ENCODE measurements at places on chromosomes 4 and X. TPM values are rescaled to one million over a fixed set of nuclear protein-coding genes. Genes with fewer than 3 reads are reported as not detected.

GRCh38 chrX:17495052-17495451 lies 120.1 kb downstream of the NHS start:
- no peaks in the 10 kb centered on the region for H3K27me3 ChIP-seq
- H3K36me3 ChIP-seq = no peaks in the 10 kb centered on the region
- no peak for DNase-seq
- no peaks in the 10 kb centered on the region for H3K4me1 ChIP-seq
- no peak overlapping the region for H3K4me3 ChIP-seq
- no peak overlapping the region for H3K27ac ChIP-seq

- no peak overlapping the region for H3K27ac ChIP-seq
- H3K4me3 ChIP-seq = no peak overlapping the region
- H3K4me1 ChIP-seq = no peaks in the 10 kb centered on the region
- DNase-seq = no peak
These were observed 108.7 kb downstream of the ANAPC10 start for GRCh38 chr4:144989306-144989705.

GRCh38 chrX:40310447-40310846 lies 212.7 kb upstream of the BCOR start:
- H3K27ac ChIP-seq = no peak overlapping the region
- no peak overlapping the region for H3K4me3 ChIP-seq
- H3K27me3 ChIP-seq = no peaks in the 10 kb centered on the region

ARHGEF6 gene
- total RNA-seq = 41.3 TPM

DNA sequence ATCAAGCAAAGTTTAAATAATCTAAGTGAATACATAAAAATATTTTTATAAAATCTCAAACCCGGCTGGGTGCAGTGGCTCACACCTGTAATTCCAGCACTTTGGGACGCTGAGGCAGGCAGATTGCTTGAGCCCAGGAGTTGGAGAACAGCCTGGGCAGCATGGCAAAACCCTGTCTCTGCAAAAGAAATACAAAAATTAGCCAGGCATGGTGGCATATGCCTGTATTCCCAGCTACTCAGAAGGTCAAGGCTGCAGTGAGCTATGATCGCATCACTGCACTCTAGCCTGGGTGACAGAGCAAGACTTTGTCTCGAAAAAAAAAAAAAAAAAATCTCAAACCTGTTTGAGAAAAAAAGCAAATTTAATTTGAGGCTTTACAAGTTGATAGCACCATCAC lies 96.9 kb upstream of the GPR34 start:
- DNase-seq = no peak
- no peaks in the 10 kb centered on the region for H3K36me3 ChIP-seq
- H3K27ac ChIP-seq = no peak overlapping the region
- no peak overlapping the region for H3K4me3 ChIP-seq
- no peaks in the 10 kb centered on the region for H3K4me1 ChIP-seq

DNA sequence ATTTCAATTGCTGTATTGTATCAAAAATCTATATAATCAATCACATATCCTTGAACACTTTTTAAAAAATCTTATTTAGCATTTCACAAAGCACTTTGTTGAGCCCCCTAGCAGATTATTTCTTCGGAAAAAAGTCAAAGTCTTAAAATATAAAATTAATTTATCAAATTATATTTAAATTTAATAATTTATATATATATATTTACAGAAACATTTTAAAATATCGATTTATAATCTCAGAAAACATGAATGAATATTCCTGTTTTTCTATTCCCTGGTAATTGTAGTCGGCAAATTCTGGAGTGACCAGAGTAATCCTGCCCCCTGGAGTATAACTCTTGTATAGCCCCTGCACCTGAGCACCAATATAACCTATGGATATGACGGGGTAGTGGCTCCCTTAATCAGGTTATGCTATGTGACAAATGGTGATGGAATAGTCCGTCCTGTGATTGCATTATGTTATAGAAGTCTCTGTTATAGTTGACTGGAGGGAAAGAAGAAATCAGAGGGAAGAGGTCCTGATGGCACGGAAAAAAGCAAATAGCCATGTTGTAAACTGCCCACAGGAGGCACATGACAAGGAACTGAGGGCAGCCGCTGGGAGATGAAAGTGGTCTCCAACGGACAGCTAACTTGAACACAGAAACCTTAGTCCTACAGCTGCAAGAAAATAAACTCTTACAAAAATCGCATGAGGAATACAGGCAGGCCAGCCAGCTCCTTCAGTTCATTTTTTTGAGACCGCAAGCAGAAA lies 1092.3 kb downstream of the ARAP2 start:
- H3K4me3 ChIP-seq = no peak overlapping the region
- no peaks in the 10 kb centered on the region for H3K36me3 ChIP-seq
- DNase-seq = no peak
- H3K4me1 ChIP-seq = no peaks in the 10 kb centered on the region
- H3K27me3 ChIP-seq = no peaks in the 10 kb centered on the region

DNA sequence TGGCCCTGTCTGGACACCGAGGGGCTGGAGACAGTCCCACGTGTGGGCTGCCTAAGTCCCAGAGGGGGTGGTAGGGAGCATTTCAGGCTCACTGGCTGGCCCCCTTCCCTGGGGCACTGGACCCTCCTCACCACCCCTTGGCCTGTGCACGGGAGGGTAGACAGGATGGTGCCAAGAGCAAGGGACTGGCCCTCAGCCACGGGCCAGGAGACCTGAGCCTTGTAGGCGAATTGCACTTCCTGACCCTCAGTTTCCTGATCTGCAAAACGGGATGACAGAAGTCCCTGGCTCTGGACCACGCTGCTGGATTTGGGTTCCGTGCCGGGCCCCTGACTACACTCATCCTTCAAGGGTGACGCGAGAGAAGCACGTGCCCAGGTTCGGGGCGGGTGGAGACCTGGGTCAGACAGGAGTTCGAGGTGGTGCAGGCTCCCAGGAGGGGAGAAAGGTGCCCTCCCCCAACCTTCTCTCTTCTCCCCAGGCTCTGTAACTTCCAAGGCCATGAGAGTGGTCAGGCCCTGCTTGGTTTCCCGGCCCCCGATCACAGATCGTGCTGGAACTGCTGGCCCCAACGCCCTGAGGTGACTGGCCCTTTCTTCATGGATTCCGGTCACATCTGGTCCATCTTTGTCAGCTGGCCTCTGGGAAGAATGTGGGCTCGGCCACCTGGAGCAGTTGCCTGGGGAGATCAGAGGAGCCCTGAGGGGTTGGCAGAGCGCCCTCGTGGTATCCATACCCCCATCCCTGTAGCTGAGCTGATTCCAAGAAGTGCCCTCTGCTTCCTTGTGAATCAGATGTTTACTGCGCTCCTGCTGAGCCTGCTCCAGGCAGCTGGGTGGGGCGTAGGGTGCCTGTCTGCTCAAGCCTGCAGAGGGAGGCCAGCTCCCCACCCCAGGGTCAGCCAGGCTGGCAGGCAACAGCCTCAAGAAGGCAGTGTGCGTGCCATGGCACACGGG lies 3.3 kb downstream of the SH3BP2 start:
- H3K36me3 ChIP-seq = no peaks in the 10 kb centered on the region
- peaks cover 97% of the 10 kb centered on the region for H3K4me1 ChIP-seq
- DNase-seq = no peak

STATH gene
- total RNA-seq = not detected

KIT gene
- total RNA-seq = 1.5 TPM

DNA sequence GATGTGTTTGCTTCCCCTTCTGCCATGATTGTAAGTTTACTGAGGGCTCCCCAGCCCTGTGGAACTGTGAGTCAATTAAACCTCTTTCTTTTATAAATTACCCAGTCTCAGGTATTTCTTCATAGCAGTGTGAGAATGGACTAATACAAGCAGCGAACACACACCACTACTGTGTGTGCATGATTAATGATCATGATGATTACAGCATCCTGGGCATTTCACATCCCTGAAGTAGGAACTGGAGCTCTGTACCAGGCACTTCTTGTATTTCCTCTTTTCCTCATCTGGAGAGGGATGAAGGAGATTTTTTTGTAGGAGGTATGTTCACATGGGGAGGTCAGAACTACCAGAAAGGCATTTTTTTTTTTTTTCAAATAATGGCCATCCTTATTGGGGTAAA lies 60.8 kb downstream of the PPM1K start:
- H3K4me1 ChIP-seq = no peaks in the 10 kb centered on the region
- no peak for DNase-seq
- H3K27me3 ChIP-seq = no peaks in the 10 kb centered on the region
- no peaks in the 10 kb centered on the region for H3K36me3 ChIP-seq

CENPVL2 gene
- total RNA-seq = not detected

DNA sequence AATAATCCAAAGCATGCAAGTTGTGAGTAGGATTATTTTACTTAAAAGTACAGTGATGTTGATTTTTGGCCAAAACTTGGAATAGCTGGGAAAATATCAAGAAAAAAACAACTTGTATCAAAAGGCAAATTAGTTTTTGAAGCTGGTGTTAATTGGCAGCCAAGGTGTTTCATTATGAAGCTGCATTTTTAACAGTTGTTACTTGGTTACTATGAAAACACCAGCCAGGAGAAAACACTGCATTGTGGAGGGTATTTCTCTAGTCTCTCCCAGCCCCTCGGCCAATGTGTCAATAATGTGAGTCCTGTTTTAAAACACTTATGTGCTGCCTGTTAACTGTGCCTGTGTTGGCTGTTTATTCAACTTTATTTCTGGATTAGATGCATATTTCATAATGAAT lies 733.4 kb downstream of the ADGRL3 start:
- H3K27me3 ChIP-seq = no peaks in the 10 kb centered on the region
- no peaks in the 10 kb centered on the region for H3K36me3 ChIP-seq
- no peak overlapping the region for H3K27ac ChIP-seq
- no peaks in the 10 kb centered on the region for H3K4me1 ChIP-seq

DNA sequence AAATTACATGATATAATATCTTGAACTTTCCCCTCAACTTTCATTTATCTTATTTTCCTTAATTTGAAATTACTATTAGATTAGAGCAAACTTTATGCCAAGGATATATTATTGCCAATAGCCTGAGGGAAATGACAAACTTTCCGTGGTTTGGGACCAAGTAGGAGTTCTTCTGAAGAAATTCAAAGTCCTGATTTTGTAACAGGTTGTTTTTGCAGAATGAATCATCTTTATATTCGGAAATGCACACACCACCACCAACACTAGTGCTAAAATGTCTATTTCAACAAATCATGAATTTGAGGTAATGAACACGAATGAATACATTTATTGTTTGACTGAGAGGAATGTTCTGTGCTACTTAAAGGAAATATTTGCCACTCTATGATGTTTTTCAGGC lies 226.7 kb downstream of the GRIA2 start:
- no peak for DNase-seq
- no peak overlapping the region for H3K4me3 ChIP-seq
- H3K27me3 ChIP-seq = no peaks in the 10 kb centered on the region
- H3K27ac ChIP-seq = no peak overlapping the region
- no peaks in the 10 kb centered on the region for H3K4me1 ChIP-seq

DNA sequence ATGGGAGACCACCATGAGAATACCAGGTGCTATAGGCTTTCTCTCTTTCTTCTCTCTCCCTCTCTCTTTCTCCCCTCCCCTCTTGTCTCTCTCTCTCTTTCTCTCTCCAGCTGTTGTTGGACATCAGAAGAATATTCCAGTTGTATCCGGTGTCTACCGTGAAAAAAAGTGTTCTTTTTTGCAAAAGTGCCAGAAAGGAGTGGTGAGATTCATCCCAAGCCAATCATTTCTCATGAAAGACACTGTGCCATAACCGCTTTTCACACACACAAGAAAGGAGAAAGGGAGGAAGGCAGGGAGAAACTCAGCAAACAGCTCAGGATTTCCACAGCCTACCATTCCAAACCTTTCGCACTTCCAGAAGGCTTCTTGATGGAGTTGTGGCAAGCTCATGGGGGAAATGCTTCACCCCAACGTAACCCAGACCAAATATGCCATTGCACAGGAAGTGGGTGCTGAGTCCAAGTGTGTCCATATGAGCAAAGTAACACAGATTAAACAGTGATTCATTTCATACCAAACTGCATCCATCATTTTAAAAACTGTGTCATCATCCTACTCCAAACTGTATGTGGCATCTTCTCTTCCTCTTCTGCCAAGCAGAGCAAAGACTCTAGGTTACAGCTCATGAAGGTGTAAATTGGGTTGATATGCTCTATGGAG lies 224.0 kb downstream of the APBB2 start:
- DNase-seq = no peak
- no peak overlapping the region for H3K27ac ChIP-seq
- no peaks in the 10 kb centered on the region for H3K36me3 ChIP-seq

RGN gene
- 7.3 TPM for total RNA-seq

GRCh38 chrX:9676306-9676705 lies 89.3 kb downstream of the GPR143 start:
- no peak overlapping the region for H3K4me3 ChIP-seq
- H3K36me3 ChIP-seq = no peaks in the 10 kb centered on the region

DNA sequence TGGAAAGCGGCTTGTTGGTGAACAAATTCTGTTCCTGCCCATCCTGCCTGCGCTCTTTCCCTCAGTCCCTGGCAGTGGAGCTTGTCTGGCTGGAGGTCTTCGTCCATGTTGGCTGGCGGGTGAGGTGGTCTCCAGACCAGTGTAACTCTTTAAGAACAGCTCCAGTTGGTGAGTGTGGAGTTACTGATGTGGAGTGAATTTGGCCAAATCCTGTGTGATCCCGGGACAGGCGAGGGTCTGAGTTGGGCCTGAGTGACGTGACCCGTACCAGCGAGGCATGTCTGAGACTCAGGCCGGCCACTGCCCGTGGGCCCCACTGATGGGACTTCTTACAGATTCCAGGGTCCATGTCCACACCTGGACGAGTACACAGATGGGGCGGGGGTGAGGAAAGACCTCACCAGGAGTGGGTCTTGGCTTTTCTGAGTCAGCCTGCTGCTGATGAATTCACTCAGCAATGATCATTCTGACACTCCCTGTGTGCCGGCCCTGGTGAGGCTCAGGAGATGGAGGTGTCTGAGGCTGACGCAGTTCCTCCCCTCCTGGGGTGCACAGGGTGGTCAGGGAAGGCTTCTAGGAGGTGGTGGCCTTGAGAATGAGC lies 45.5 kb downstream of the PSAPL1 start:
- no peak overlapping the region for H3K27ac ChIP-seq
- peak; percentile 51 for DNase-seq
- H3K4me1 ChIP-seq = no peaks in the 10 kb centered on the region
- no peak overlapping the region for H3K4me3 ChIP-seq
- H3K36me3 ChIP-seq = no peaks in the 10 kb centered on the region

DNA sequence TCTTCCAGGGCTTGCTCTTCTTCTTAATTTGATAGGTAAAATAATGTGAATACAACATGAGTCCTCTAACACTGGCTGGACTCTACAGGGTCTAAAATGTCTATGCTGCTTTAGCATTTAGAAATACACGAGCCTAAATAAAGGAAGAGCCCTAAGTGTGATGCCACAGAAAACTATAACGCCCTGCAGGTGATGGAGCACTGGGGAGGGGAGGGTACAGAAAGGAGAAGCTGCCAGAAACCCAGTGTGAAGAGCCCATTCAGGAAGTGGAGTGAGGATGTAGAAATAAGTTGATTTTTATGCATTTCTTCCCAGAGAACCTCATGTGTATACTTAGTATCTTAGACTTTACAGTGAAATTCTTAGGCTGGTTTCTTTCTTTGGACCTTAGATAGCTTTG lies 83.4 kb downstream of the TNIP2 start:
- DNase-seq = no peak
- H3K27ac ChIP-seq = no peak overlapping the region
- peaks cover 4% of the 10 kb centered on the region for H3K4me1 ChIP-seq
- H3K27me3 ChIP-seq = no peaks in the 10 kb centered on the region
- H3K36me3 ChIP-seq = peaks cover 36% of the 10 kb centered on the region

GLUD2 gene
- total RNA-seq = 1.4 TPM

PNMA3 gene
- 2.6 TPM for total RNA-seq

ELOVL6 gene
- 1.1 TPM for total RNA-seq

SSX3 gene
- not detected for total RNA-seq

- no peaks in the 10 kb centered on the region for H3K27me3 ChIP-seq
- peaks cover 24% of the 10 kb centered on the region for H3K4me1 ChIP-seq
- no peak overlapping the region for H3K4me3 ChIP-seq
- DNase-seq = no peak
These were observed 297.0 kb upstream of the KLF3 start for GRCh38 chr4:38366997-38367396.

ETFDH gene
- total RNA-seq = 156 TPM

Data from right atrium auricular region (tissue), 2 donors.